AG04449 (cell line): ENCODE measurements at places on chromosomes 16 and 17.

DNA sequence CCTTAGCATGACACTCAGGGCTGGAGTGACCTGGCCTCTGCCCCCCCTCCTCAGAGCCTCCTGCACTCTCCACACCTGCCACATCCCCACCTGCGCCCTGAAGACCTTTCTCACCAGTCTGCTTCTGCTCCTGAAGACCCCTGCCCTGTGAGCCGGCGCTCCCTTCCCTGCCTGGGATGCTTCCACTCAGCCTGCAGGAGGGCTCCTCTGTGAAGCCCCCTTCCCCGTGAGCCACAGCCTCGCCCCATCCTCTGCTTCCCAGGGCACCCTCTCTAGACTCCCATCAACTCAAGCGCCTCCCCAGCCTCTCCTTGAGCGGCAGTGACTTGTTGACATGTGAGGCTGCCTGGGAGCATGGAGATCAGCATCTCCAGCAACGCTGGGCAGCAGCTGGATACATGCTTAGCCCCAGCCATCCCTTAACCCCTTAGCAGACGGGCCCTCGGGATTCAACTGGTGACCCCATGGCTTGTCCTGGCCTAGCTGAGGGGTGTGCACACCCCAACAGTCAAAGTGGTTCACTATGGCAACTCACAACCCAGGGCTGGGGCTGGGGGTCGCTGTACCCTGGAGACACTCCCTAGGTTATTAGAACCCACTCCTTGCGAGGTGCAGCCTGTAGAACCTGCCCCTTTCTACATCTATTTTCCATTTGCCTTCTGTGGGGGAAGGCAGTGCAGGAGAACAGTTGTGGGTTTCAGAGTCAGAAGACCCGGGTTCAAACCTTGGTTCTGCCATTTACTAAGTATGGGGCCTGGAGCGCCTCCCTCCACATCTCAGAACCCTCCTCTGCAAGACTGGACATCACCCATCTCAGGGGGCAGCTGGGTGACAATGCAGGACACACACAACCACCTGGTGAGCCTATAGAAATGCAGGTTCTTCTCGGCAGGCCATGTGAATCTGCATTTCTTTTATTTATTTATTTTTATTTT lies 21.5 kb downstream of the TMEM235 start:
- no peak for DNase-seq

GRCh38 chr17:67689534-67690177 lies 28.1 kb upstream of the NOL11 start:
- peak; percentile 10 for DNase-seq

DNA sequence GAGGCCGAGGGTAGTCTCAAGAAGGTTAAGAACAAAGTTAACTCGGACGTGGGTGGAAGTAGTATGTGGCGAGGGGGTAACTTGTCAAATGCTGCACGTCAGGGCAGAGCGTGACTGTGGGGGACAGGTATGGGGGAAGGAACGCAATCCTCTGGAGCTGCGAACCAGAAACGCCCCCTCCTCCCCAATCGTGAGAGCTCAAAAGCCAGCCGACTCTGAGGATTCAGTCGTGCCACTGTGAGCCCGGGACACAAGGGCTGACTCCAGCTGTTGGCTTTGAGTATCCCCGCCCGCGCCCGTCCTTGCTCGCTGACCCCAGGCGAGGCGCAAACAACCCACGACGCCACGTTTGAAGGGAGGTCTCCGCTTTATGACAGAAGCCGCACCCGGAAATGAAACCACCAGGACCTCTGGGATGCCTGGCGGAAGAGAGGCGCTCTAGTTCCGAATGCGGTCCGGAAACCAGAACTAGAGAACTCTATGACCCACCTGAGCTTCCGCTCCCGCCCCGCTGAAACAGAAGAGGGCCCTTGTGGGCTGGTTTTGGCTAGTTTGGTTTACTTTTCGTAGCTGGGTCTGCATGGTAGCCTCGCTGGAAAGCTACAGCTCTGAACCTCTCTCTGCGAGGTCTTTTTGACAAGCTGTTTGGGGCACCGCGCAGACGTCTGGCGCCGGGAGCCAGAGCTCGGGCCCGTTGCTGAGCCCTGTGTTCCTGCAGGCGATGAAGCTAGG lies at the start of gene PEX12:
TSS of gene PEX12 (minus strand) at position 375 of the 732 bp plus-strand sequence. CDS start 550 bp downstream, outside the sequence.
- no peak for DNase-seq

DNA sequence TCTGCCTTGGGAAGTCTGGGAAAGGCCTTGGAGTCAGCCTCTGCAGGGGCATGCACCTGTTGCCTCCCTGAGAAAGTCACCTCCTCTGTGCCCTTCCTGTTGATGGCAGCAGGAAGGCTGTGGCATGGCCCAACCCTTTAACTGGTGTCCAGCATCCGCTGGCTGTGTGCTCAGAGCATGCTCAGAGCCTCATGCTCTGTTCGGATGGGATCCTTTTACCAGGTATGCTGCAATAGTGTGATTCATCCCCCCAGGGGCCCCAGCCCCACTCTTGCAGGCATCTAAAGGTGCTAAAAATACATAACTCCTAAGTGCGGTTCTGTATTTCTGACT lies 24.9 kb downstream of the KLHL36 start:
- DNase-seq: no peak

GRCh38 chr16:67463059-67463458 lies 17.9 kb downstream of the ATP6V0D1 start:
- no peak for DNase-seq

GRCh38 chr16:27491894-27492587 lies 57.7 kb downstream of the GTF3C1 start:
- no peak for DNase-seq

GRCh38 chr16:54817432-54817831 lies 113.2 kb upstream of the IRX5 start:
- no peak for DNase-seq

DNA sequence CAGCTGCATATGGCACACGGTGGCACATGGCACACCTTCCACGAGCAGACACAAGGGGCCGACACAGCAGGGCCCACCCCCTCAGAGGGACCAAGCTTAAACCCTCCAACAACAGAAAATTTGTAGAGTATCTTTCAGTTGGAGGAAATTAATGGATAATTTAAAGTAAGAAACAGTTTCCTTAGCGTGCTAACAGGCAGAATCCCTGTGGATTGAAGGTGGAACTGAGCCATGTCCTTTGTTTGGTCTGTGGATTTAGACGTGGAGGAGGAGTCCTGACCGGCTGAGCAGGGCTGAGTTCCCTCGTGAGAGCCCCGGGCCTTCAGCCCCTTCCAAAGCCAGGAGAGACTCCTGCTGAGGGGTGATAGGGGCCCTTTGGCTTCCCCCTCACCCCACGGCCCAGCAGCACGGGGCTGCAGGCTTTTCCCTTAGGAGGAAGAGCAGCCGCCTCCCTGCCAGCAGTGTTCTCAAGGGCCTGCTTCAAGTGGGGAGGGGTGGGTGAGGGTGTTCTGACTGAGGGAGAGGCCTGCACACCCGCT lies 1.4 kb upstream of the CYB561 start:
- DNase-seq: no peak

- no peak for DNase-seq
Observed at GRCh38 chr16:22357635-22357971, 16.8 kb downstream of the CDR2 start.

GRCh38 chr17:43846221-43846712 lies 709 bp upstream of the CD300LG start:
- DNase-seq: peak; percentile 3

DNA sequence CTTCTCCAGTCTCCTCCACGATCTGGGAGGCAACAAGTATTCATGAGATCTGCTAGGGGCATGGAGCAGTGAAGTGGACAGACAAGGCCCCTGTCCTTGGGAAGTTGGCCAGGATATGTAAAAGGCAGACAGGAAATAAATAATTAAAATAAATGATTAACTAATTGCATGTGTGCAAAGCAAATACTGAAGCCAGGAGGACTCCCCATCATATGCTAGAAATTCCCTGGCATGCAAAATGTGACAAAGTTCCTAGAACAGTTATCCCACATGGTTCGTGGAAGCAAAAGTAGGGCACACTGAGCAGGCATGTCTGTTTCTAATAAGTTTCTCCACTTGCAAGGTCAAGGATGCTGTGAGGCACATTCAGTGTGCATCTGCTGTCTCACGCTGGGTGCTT lies 86.8 kb downstream of the CDYL2 start:
- no peak for DNase-seq

- peak; percentile 95 for DNase-seq
Observed at GRCh38 chr17:8649157-8650118, 18.9 kb upstream of the MYH10 start.

- DNase-seq: no peak
Observed at GRCh38 chr16:30972872-30973271, 12.1 kb upstream of the HSD3B7 start.

GRCh38 chr17:16935786-16936185 lies 36.1 kb downstream of the TNFRSF13B start:
- no peak for DNase-seq

DNA sequence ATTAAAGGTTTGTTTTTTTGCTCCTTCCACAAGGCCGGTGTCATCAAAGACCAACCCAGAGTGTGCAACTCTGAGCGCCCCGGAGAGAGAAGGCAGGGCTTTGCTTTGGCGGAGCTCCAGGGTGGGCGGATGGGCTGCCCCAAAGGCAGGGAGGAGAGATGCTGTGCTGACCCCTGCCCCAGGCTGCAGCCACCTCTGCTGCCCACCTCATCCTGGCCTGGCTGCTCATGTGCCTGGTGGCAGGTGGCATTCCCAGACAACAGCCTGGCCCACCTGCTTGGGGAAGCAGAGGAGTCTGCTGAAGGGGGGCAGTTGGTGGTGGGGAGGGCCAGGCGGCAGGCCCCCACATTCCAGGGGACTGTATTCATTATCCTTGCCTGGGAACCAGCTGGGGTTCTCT lies 122.1 kb downstream of the SDK2 start:
- DNase-seq: no peak

DNA sequence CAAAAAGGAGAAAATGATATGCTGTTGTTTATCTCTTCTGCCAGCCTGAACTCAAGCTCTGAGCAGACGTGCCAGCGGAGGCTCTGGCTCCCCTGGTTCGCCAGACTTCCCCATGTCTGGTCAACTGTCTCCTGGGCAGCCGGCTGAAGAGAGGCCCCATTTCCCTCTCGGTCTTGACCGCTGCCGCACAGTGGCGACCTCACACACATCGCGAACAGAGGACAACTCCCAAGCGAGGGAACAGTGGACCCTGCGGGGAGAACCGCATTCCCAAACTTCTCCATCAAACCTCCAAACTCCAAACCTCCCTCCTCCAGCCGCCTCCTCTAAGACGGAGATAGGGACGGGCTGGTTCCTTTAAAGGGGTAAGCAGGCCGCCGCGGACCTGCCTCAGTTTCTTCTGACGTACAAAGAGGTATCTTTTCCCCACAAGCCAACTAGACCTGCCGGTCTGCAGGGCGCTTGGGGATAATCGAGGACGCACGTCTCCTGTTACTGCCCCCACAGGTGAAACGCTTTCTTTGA lies 24.9 kb upstream of the RFFL start:
- no peak for DNase-seq

DNA sequence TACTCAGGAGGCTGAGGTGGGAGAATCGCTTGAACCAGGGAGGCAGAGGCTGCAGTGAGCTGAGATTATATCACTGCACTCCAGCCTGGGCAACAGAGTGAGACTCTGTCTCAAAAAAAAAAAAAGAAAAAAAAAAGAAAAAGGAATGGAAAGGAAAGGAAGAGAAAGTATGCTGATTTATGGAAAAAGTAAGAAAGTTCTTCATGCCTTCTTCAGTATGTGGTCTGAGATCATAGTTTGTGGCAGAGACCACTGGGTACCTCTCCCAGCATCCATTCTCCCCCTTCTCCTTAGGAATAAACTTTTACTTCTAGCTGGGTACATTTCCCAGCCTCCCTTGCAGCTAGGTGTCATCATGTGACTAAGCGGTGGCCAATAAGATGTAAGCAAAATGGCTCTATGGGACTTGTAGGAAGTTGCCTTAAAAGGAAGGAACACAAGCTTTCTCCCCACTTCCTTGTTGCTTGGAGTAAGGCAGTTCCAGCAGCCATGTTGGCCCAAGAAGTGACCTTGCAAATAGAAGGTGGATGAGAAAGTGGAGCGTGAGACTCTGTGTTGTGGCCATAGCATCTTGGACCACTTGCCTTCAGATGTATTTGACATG lies 26.1 kb upstream of the XPO6 start:
- no peak for DNase-seq

DNA sequence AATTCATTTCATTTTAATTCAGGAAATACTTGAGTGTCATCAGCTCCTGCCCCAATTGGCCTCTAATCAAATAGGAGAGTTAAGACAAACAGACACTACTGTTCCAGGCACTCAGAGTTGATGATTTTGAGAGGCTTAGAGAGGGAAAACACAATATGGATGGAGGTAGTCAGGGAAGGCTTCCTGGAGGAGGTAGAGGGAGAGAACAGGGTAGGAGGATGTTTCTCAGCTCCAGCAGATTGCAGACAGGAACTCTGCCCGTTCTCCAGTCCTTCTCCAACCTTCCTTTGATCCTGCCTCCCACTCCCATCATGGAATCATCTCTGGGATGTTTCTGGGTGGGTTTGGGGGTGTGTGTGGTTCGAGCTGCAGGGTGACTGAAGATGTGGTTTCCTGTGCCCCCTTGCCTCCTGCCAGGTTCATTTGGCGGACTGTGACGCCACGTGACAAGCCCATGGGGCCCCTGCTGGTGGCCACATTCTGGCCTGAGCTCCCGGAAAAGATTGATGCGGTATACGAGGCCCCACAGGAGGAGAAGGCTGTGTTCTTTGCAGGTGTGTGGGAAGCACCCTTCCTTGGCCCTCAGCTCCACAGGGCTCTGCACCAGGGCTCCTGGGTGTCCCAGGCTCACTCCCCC lies 12.2 kb upstream of the LPCAT2 start:
- no peak for DNase-seq

GRCh38 chr16:75402159-75402820 lies 31.0 kb downstream of the CFDP1 start:
- no peak for DNase-seq

- DNase-seq: no peak
Observed at GRCh38 chr17:74769856-74770497, 6.2 kb downstream of the NAT9 start.

GRCh38 chr16:10339777-10340732 lies 45.8 kb upstream of the ATF7IP2 start:
- no peak for DNase-seq

DNA sequence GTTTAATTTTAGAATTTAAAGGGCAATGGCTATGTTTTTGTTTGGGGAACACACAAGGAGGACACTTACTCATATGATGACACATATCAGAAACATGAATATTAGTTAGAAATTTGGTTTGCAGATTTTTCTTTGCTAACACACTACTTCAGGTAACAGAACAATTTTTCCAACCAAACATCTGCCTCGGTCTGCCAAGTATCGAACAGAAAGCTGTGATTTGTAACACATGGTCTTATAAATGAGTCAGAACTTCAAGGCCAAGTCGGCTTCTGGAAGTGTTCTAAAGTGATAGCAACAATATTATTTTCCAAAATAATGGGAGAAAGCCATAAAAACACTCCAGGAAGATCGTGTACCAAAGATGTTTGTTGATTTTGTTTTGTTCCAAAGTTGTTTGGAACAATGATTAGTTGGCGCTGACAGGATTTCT lies 75.9 kb upstream of the PMFBP1 start:
- no peak for DNase-seq
